ENCODE measurements at places on chromosomes 4 and X.

DNA sequence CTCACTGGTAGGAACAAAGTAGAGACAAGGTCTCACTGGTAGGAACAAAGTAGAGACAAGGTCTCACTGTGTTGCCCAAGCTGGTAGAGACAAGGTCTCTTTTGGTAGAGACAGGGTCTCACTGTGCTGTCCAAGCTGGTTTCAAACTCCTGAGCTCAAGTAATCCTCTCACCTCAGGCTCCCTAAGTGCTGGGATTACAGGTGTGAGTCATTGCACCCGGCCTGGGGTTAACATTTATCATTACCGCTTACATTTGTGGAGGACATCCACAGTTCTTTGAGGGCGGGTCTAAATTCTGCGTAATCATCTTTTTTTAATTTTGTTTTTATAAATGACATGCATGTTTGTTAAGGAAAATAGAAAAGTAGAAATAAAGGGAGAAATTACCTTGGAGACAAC lies 12.0 kb downstream of the RAB33B start:
- no peak for DNase-seq

- no peak for DNase-seq
These were observed 147.7 kb downstream of the DCK start for GRCh38 chr4:71141125-71141524.

- DNase-seq = no peak
These were observed 39.3 kb downstream of the LNX1 start for GRCh38 chr4:53551958-53552357.

- no peak for DNase-seq
These were observed 16.9 kb upstream of the FAM47E start for GRCh38 chr4:76234679-76235044.

DNA sequence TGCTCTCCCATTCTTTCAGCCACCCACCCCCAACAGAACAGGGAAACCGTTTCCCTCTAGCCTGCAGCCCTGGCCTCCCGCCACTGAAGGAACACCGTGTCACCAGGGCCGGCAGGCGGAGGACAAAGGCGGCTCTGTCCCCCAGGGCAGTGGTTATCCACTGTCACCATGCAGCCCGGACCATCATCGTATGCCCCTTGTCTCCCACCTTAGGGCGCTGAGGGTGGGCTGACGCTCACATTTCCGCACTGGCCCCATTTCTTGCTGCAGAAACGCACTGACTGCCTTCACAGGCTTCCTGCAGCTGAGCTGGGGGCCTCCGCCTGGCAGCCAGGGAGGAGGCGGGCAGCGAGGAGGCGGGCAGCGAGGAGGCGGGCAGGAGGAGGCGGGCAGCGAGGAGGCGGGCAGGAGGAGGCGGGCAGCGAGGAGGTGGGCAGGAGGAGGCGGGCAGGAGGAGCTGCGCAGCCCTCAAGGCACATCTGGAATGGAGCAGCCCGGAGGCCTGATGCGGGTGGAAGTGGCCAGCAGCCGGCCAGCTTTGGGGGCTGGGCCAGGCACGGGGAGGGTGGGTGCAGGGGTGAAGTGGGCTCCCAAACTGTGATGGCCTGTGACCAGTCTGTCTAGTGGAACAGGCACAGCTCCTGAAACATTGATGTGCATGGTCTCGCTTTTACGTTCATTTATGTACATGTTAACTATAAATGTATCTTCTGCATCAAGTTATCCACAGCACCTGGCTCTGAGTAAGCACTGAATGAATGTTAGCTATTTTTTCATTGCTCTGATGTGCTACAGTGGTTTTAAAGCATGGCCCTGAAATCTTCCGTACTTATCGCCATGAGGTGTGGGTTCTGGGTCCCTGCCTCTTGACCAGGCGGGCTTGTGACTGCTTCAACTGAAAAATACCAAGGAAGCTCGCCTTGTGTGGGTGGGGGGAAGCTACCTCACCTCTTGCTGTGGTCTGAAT lies 20.6 kb upstream of the KIAA0232 start:
- DNase-seq = no peak

GRCh38 chrX:65034292-65034667 lies 58.0 kb upstream of the ZC4H2 start:
- no peak for DNase-seq

Data from SK-N-MC (cell line).